ENCODE measurements at places on chromosomes 7 and 10.

DNA sequence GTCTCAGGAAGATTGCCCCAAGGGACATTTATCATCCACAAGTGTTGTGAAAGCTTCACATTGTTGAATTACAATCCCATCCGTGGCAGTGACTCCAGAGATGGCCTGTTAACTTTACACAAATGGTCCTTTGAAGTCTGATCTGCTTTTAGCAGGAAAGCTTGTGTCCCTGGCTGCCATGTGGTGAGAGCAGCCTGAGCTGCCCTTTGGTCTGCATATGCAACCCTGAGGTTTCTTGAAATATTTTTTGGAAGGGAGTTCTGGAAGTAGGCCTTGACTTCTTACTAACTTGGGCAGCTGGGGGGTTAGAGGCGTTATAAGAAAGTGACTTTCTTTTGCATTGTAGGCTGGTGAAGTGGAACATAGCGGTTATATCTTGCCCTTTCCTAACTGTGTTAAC, 41.3 kb upstream of the FAM180A start:
- no peak for DNase-seq

DNA sequence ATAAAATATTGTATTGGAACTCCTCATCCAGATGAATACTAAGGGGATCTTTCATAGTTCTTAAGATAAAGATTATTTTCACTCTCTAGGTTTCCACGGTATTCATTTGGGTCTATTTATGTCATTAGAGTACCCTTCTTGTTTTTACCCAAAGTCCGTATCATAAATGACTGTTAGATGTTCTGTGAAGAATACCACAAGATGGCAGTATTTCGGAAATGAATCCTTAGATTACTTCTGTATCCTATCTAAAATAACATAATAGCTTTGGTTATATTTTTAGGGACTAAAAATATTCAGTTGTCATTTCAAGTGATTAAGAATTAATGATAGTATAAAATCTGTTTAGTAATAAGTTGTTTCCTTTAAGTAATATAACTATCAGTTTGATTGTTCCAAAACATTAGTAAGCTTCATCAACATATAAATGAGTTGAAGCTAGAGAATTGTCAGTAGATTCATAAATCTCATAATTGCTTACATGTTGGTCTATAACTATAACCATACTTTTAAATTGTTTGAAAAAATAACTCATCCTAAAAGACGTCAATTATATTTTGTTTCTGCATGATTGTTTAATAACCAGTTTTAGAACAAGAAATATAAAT, 337.5 kb upstream of the KCND2 start:
- no peak for DNase-seq

- DNase-seq = no peak
Observed at GRCh38 chr10:122461729-122462532, 578 bp downstream of the HTRA1 start.

DNA sequence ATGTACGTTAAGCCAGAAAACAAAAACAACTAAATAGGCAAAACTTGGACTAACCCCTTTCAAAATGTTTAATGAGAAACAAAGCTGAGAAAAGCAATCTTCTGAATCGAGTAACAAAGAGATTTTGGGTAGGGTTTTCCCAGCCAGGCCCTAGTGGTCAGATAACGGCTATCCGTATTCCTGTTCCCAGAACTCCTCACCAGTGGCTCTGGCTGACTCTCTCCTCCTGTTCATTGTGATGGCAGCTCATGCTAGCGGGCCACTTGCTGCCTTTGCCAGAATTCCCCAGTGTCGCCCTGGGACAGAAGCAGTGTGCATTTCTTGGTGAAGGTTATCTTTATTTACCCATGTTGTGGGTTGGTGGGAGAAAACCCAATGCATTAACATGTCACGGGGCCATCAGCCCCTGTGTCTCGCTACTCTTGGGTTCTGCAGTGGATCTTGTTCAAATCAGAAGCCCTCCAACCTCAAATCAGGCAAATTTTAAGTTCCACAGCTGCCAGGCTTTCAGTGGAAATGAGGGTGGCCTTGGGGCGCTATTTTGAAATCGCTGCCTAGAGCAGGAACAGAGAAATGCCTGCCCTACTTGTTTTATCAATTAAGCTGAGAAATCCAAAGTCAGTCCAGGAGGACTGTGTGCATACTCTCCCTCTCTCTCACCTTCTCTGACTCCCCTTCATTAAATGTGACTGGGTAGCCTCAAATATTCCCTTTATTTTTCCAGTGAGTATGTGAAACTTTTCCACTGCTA, 164.5 kb upstream of the NPVF start:
- DNase-seq = no peak

DNA sequence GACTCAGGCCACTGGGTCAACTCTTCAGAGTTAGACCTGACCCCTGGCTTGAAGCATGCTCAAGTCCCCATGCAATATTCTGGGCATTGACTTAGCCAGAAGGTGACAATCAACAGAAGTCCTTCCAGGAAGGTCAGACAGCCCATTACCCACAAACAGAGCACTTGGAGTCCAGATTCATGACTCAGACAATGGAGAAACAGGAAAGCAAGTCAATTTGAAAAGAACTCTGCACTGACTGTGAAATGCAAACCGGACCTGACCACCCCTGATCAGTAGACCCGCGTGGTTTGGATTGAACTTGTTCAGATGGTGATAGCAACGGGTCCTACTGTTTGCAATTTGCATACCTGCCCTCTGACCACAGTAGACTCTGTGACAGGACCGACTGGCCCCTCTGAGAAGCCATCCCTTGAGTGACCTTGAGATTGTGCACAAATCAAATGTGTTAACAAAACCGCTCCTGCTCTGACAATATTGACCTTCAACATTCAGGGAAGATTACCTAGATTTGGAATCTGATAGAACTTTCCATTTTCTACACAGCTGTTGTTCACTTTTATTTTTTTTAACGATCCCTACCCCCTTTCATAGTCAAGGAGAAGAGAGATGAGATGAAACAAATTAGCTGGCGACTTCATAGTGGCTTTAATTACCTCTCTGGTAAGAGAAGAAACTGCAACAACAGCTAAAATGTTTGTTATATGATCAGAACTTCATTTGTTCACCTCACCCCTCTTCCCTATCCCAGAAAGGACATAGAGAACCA, 138.7 kb downstream of the NRP1 start:
- no peak for DNase-seq

- no peak for DNase-seq
Observed at GRCh38 chr7:2624293-2624886, 7.4 kb upstream of the TTYH3 start.

GRCh38 chr10:125812128-125812750, 10.8 kb downstream of the UROS start:
- DNase-seq = no peak

GRCh38 chr7:83921941-83922607, 272.5 kb downstream of the SEMA3A start:
- DNase-seq = no peak

GRCh38 chr7:14047709-14048399, 58.4 kb upstream of the ETV1 start:
- no peak for DNase-seq

DNA sequence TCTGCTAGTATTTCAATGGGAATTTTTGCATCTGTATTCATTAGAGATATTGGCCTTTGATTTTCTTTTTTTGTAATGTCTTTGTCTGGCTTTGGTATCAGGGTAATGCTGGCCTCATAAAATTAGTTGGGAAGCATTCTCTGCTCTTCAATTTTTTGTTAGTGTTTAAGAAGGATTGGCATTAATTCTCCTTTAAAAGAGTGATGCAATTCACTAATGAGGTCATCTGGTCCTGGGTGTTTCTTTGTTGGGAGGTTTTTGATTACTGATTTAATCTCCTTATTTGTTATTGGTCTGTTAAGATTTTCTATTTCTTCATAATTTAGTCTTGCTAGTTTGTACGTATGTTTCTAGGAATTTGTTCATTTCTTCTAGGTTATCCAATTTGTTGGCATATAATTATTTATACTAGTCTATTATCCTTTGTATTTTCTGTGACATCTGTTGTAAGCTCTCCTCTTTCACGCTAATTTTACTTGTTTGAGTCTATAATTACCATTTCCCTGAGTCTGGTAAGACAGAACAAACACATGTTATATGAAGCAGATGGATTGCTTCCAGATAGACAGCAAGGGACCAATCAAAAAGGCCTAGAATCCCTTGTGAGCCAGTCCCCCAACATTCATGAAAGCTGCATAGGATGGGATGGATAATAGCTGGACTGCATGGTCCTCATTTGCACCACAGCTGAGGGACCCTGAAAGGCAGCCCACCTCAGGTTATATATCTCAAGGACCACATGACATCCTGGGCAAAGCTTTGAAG, 54.4 kb downstream of the MTPAP start:
- no peak for DNase-seq

DNA sequence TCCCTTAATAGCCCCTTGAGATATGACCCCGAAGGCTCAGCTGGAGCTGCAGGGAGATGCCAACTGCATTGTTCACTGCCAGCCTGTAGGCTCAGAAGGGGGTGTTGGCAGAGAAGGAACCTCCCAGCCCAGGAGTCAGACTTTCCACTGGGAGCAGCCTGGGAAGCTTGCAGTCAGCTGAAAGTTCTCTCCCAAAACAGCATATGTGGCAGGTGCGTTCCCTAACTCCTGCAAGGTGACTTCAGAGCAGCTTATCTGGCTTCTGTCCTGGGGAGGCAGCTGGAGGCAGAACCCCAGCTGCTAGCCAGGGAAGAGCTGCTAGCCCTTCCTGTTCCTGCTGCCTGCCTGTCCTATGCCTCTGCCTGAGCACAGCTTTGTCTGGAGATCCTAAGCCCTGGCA, 8.1 kb downstream of the SFTPA2 start:
- DNase-seq = no peak

DNA sequence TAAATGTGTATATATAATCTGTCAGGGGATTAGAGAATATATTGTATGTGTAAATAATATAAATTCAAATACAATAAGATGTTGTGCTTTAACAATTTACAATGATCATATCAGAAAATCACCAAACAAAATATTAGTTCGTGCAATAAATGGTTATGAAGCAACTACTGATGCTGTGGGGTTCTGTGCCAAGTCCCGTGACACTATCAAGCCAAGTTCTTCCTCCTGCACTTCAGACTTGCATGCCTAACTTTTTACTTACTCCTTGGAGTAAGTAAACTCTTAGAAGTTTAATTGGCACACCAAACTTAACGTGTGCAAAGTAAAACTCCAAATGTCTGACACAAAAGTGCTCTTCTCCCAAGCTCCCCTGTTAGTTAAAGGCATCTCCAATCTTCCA, 26.5 kb upstream of the TMEM254 start:
- no peak for DNase-seq

DNA sequence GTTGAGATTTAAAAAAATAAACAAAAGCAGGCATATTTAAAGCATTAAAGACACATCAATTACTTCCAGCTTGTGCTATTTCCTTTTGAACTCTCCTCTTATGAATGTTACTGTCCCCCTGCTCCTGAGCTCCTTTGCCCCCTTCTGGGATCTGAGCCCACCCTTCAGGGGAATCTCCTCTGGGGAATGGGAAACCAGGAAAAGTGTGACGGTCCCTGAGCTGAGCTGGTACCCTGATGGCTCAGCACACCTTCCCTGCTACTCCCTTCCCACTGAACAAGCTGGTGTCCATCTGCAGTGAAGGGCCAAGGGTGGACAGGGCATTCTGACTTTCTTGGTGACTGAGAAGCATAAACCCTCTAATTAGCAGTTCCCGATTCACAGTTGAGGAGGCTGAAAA, 356.3 kb downstream of the PTEN start:
- no peak for DNase-seq

DNA sequence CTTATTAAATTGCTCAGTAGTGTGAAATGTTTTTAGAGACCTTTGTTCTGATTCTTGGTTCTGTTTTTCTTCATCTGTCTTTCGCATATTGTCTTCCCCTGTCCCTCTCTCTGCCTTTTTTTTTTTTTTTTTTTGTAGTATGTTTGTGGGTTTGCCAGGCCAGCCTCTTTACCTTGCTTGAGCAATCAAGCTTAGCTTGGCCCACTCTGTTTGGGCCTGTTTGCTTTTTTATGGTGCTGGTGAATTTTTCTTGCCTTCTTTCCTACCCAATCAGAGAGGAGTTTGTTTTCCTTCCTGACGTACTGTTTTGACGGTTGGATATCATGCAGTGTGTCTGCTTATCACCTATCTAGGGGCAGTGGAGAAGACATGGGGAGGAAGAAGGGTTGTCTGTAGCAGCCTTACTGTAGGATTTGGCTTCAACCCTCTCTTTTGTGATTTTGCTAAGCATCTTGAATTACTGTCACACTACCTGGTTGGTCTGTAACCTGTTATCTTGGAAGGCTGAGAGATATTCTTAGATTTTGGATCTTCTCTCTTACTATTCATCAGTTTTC, 64.0 kb downstream of the BBS9 start:
- DNase-seq = no peak

GRCh38 chr7:30091491-30091912, 43.3 kb upstream of the MTURN start:
- no peak for DNase-seq

GRCh38 chr7:44823255-44823781, 24.6 kb downstream of the H2AZ2 start:
- no peak for DNase-seq

GRCh38 chr10:3034616-3035015, 32.7 kb upstream of the PFKP start:
- no peak for DNase-seq

GRCh38 chr10:113322843-113323242, 230.0 kb upstream of the HABP2 start:
- DNase-seq = no peak

- DNase-seq = no peak
Observed at GRCh38 chr7:108648989-108649388, 79.3 kb downstream of the DNAJB9 start.

GRCh38 chr7:75689246-75690099, 49.3 kb downstream of the HIP1 start:
- DNase-seq = no peak

- DNase-seq = no peak
Observed at GRCh38 chr7:55490099-55490498, 82.2 kb downstream of the VOPP1 start.

DNA sequence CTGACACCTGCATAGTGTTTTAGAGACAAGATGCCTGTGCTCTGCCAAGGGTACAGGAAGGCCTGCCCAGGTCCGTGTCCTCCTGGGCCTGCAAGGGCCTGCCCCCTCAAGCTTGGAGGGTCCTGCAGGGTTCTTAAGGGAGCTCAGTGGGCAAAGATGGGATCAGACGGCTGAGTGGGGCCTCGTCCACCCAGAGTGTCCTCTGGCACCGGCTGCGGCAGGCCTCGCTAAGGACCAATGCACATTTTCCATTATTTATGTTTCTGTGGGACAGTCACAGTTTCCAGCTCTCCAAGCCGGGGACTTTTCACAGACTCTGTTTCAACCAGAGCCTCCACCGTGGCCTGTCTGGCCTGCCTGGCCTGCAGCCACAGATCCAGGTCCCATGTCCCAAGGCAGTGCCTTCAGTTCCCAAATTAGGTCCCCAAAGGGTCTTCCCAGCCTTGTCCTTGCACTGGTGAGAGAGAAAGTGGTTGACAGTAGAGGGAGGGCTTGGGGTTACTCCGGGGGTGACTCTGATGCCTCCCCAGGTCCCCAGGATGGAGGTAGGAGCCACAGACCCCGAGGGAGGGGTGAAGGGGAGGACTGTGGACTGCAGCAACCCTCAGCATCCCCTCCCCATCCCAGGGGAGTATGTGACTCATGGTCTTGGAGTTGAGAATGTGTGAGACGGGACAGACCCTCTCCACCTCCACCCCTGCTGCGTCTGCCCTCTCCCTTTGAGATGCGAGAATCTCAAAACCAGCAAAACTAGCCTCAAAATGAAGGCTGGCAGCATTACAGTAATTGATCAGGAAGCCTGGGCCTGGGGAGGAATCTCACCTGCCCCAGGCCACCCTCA, 14.8 kb downstream of the MYL10 start:
- no peak for DNase-seq
